ENCODE measurements at places on chromosomes 2 and 18. TPM values are rescaled to one million over a fixed set of nuclear protein-coding genes. Genes with fewer than 3 reads are reported as not detected.
A peak's percentile ranks its signal among the peaks of the same experiment; 100 is the strongest.

- DNase-seq, result peak; percentile 26
These were observed 2.0 kb downstream of the MRPL30 start for GRCh38 chr2:99183025-99183424.

DNA sequence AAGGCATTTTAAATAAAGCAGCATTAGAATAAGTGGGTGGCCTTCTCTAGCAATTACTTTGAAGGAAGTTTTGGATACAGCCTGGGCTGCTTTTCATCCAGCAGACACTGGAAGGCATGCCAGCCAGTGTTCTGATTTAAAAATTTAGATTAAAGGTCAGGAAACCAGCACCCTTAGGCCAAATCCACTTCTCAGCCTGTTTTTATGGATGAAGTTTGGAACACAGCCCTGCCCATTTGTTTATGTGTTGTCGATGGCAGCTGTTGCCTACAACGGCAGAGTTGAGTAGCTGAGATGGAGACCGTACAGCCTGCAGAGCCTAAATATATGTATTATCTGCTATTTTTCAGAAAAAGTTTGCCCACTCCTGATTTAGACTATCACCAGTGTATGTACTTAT lies 313.6 kb upstream of the ACVR2A start:
- DNase-seq, result peak; percentile 99

The CPS1 gene
- 5.0 TPM for total RNA-seq

GRCh38 chr2:215038421-215038820 lies 100.0 kb downstream of the ABCA12 start:
- DNase-seq, result no peak

The CHRND gene
- total RNA-seq, result not detected

The CASP8 gene
- 23.4 TPM for total RNA-seq

DNA sequence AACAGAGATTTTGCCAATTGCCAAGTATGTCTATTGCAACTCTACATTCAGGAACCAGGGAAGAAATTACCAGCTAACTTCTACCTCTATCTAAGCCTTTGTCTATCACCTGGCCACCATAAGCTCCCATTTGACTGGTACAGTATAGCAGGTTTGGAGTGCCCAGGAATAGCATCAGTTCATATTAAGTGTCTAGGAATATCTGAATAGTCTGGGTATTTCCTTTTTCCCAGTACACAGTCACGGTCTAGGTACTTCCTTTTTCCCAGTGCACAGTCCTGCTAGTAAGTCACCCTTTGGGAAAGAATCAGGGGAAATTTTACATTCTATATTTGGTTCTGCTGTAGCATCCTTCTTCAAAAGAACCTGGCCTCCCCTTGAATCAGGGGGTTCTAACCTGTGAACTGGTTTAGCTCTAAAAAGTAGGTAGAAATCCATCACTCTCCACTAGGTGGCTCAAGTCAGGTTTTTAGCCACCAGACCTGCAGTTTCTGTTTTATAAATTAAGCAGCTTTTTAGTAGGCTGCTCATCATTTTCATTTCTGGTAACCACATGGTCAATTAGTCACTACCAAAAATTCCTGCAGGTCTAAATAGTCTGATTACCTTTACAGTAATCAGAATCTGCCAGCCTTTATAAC lies 49.3 kb upstream of the DNAJC10 start:
- peak; percentile 7 for DNase-seq

The TTN gene
- total RNA-seq, result 47.4 TPM

The LBX2 gene
- total RNA-seq, result 0.63 TPM

The KCNE4 gene
- total RNA-seq, result 5.3 TPM

DNA sequence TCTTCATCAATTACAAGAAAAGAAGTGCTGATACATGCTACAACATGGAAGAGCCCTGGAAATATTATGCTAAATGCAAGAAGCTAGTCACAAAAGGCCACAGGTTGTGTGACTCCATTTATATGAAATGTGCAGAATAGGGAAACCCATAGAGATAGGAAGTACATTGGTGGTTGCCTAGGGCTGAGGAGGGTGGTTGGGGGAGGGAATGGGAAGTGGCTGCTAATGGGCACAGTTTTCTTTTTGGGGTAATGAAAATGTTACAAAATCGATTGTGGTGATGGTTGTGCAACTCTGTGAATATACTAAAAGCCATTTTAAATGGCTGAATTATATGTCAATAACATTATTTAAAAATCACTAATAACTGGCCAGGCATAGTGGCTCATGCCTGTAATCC lies 24.3 kb upstream of the RESP18 start:
- DNase-seq, result no peak

DNA sequence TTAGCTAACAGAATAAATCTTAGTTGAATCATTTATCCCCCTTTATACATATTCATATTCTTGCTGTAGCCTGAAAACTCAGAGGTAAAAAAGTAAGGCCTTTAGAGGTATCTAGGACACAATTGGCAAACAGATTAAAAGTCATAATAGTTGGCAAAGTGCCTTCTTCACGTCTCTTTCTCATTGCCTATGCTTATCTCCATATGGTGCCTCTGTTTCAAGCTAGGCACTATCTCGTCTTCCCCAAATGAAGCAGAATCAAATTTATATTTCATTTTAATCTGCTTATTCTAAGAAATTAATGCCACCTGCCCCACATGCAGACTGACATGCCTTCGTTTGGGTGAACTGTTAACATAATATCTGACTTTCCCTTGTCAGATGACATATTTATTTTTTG lies 245.4 kb downstream of the CDH2 start:
- no peak for DNase-seq

DNA sequence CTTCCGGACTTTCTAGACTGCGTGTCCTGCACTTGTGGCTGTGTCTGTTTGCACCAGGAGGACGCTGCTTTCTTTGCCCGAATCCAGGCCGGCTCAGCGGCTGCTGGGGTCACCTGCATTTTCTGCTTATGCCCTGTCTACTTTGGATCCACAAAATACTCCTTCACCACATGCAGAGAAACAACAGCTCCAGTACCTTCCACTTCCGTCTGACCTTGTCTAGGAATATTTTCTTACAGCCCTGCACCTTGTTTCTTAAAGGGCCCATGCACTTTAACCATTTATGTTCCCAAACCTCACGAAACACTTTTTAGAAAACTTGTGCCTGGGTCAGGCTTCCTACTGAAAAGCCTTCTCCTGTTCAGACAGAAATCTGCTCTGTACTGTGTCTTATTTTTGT lies 129.4 kb upstream of the NCK2 start:
- no peak for DNase-seq

- peak; percentile 33 for DNase-seq
These were observed 122.0 kb downstream of the WDSUB1 start for GRCh38 chr2:159164457-159164911.

DNA sequence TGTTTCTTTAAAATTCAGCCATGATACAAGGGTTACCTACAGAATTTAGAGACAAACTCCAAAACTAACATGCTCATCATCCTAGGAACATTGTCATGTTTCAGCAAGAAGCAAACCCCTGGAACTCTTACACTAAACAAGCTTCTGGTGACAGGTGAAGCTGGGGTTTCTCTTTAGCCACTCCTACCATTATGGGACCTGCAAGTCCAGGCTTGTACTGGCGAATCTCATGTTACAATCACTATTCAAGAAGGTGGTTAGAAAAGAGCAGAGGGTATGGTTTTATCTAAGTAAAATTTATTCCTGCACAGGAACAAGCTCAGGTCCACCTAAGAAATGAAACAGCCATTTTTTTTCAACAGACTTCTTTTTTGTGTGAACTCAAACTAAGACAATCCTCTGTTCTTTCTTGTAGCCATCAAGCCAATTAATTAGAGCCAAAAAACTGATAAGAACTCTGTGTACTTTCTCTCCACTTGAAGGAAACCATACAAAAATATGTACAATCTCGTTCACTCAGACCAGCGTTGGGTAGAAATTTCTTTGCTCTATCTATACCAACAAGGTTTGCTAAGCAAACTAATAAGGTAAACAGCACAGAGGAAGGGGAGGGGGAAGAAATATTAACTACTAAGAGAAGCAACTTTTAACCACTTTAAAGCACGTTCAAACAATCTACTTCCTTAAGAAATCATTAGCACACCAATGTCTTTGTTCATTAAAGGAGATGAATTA lies 63.3 kb upstream of the NEDD4L start:
- DNase-seq, result peak; percentile 4

- DNase-seq, result no peak
These were observed 172.5 kb upstream of the NETO1 start for GRCh38 chr18:73040247-73040646.

All from lung (tissue), 17 donors.